ENCODE measurements at places on chromosomes 2 and 18.

- DNase-seq, result no peak
These were observed 369.7 kb downstream of the RAD51AP2 start for GRCh38 chr2:17148407-17149145.

DNA sequence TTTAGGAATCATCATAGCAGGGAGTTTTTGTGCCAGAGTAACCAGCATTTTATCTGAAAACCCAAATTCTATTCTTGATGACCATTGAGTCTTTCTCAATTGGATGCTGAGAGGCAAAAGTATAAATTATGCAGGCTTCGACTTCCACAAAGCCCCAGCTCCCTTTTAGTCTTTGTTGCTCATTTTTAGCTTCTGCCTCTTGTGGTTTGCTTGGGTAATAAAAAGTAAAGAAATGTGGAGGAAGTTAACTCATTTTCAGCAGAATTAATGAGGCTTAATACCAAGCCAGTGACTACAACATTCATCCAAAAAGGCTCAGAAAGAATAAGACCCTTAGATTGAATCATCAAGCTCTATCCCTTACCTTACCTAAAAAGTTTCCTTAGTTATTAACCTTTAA is 18.6 kb downstream of the ERMN start:
- DNase-seq, result peak; percentile 5

- DNase-seq, result peak; percentile 58
These were observed 67.7 kb downstream of the EPAS1 start for GRCh38 chr2:46364797-46365457.

DNA sequence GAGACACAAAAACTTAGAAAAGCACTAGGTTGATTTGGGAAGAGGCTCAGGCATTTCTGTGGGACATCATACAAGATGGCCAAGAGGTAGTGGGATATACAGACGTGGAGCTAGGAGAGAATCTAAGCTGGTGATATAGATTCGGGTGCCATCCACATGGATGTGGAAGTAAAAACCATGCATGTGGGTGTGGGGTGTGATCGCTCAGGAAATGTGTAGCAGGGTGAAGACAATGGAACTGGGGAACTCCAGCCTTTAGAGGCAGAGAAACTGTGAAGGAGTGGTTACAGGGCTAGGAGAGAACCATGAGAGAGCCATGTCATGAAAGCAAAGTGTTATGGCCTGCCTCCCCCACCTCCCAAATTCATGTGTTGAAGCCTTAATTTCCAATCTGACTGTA is 43.0 kb upstream of the CTLA4 start:
- no peak for DNase-seq

DNA sequence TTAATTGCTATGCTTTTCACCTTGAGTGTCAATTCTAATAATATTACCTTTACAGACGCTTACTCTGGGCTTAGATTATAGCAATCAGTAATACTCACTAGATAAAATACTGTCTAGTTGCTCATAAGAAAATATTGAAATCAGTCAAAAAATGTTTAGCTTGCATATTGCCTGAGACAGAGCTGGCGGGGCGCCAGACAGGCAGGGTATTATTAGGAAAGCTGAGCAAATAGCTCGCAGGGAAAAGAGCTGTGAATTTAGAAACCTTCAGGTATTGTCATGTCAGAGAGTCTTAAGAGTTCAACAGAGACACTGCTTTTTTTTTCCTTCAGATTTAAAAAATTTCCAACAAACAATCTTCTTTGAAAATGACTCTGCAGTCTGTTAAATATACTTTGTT is 118.4 kb downstream of the MEIS1 start:
- no peak for DNase-seq

DNA sequence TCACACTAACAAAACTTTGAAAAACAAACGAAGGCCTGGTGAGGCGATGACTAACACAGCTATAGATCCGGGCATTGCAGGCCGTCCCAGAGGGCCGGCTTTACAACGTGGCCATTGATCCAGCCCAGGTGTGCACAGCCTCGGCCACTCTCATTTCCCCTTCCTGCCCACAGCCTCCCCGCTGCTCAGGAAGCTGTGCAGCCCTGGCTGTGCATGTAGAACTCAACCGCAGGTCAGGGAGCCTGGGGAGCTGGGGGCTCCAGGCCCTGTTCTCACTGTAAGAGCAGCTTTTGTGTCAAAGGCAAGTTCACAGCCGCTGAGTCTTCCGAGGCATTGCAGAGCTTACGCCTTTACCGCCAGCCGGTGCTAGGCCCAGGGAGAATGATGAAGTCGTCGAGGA is 87.2 kb downstream of the LONRF2 start:
- peak; percentile 53 for DNase-seq

GRCh38 chr2:127416506-127417001 is 1.7 kb upstream of the PROC start:
- DNase-seq, result peak; percentile 36

DNA sequence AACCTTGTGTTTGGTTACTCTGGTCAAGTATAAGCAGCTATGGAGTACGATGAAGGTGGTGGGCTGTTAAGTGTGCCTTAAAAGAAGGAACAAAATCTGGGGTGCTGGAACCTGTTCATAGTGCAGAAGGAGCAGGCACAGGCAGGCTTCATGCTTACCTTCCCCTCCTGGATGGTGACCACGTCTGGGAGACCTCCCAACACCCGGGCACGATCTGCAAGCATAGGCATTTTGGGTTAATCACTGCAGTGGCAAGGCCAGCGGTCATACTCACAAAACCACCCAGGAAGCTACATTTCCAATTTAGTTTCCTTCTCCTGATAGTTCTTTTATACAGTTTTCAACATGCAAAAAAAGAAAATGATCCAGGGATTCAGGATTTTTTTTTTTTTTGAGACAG is 58.7 kb upstream of the LPIN2 start:
- DNase-seq, result no peak

DNA sequence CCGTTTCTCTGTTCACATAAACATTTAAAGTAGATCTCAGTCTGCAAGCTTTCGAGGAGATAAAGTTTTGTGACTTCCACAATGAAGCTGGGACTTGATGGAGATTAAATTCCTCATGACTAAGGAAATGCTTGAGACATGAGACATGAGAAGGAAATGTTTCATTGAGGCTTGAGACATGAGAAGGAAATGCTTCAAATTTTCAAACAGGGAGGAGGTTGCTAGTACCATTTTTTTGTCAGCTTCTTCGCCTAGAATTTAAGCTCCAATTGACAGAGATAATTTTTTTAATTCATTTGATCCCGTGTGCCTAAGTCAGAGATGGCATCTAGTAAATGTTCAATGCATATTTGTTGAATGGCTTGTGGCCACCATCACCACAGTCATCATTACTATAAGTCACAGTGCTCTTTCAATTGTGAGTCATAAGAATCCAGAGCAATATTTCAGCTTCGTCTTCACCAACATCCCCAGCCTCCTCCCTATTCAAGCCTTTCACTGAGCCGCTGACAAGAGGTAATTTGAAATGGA is 543 bp upstream of the MARCHF4 start:
- DNase-seq, result no peak

GRCh38 chr2:157737656-157738055 is 109.0 kb upstream of the ACVR1C start:
- no peak for DNase-seq

GRCh38 chr2:204885747-204886146 is 340.5 kb downstream of the PARD3B start:
- no peak for DNase-seq

- no peak for DNase-seq
These were observed 76.7 kb upstream of the PKDCC start for GRCh38 chr2:41970988-41971660.
